ENCODE measurements at places on chromosomes 6 and 20.

DNA sequence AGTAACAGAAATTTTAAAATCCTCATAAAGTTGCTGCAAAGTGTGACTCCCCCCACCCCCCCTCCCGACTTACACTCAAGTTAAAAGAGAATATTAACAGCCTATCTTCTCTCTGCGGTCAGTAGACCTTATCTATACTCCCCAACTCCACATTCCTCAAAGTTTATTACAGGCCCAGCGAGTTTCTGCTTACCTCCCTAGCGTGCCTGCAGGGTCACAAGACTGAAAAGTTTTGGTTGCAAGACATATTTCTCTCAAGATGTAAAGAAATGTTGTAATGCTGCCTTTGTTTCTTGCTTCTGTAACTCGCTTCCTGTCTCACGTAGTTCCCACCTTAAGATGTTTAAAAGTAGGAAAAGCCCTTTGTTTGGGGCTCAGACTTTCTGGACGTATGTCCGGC is 699.6 kb downstream of the PHF3 start:
- no peak for DNase-seq

GRCh38 chr6:14713008-14713960 is 532.6 kb upstream of the JARID2 start:
- DNase-seq: no peak

DNA sequence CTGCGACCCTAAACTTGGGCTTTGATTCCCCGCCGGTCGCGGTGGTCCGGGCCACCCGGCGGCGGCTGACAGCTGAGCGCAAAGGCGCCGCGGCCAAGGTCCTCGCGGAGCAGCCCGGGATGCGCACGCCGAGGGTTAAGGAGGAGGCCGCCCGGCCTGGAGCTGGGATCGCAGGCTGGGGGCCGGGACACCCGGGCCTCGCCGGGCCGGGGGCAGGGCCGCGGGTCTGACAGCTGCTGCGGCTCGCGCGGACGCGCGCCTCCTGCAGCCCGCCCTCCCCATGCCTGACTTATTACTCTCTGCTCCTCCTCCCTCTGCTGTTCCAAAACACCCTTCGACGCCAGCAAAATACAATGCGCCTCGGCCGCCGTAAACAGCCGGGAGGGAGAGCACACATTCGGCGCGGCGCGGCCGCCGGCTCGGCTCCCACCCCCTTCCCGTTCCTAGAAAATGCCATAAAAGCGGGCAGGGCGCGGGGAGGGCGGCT is 746 bp downstream of the BACH2 start:
- peak; percentile 77 for DNase-seq

GRCh38 chr6:24883618-24884017 is 52.1 kb downstream of the RIPOR2 start:
- DNase-seq: peak; percentile 29

DNA sequence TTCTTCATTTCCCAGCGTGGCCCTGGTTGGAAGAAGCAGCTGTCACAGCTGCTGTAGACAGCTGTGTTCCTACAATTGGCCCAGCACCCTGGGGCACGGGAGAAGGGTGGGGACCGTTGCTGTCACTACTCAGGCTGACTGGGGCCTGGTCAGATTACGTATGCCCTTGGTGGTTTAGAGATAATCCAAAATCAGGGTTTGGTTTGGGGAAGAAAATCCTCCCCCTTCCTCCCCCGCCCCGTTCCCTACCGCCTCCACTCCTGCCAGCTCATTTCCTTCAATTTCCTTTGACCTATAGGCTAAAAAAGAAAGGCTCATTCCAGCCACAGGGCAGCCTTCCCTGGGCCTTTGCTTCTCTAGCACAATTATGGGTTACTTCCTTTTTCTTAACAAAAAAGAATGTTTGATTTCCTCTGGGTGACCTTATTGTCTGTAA is 292.7 kb downstream of the ESR1 start:
- DNase-seq: no peak

GRCh38 chr6:145819994-145820393 is 5.4 kb upstream of the FBXO30 start:
- DNase-seq: no peak

DNA sequence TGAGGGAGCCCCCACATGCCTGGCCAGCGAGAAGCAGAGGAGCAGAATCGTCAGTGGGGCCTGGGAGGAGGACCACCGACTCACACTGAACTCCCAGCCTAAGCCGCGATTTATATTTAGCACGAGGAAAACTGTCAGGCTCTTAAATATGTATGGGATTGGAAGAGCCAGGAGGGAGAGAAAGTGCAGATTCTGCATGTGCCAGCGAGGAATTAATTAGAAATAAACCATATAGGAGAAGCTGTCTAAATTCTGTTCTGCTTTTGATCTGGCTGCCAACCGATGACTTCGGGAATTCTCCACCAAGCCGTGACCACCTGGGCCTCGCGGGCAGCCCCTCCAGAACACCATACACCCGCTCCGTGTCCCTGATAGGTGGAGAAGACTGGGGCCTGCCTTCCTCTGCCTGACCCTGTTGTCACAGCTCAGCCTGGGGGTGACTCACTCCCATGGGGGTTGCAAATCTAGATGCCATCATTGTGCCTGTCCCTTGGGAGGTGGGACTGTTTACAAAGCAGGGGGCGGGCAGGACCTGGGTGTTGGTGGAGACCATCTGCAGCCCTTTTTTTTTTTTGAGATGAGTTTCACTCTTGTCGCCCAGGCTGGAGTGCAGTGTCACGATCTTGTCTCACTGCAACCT is 91.1 kb upstream of the PMEPA1 start:
- DNase-seq: no peak

- no peak for DNase-seq
Measured at GRCh38 chr20:3755814-3756480, 11.6 kb downstream of the ADISSP start.

DNA sequence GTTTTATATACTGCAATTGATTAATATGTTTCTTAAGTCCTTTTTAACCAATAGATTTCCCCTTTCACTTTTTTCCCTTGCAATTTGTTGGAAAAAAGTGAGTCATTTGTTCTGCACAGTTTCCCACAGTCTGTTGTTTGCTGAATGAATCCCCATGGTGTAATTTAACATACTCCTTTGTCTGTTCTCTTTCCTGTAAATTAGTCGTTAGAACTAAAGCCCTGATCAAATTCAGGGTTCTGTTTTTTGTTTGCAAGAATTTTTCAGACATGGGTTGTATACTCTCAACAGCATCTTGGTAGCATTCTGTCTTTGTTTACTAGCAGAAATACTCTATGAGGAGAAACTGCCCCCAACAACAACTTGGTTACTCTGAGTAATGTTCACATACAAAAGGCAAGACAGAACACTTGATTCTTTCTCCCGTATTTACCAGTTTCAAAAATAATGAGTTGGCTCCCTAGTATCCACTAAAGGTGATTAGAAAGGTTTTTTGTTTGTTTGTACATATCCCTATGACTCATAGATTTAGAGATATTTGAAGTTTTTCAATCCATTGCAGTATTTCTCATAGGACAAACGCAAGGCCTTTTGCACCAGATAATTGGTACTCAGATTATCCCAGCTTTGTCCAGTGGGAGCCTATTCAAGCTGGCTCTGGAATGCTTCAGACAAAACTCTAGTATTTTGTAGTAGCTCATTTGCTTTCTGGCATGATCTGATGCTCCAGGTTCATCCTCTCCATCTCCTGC is 16.5 kb downstream of the BLOC1S5 start:
- no peak for DNase-seq

- no peak for DNase-seq
Measured at GRCh38 chr20:21573259-21573658, 59.4 kb upstream of the NKX2-2 start.

DNA sequence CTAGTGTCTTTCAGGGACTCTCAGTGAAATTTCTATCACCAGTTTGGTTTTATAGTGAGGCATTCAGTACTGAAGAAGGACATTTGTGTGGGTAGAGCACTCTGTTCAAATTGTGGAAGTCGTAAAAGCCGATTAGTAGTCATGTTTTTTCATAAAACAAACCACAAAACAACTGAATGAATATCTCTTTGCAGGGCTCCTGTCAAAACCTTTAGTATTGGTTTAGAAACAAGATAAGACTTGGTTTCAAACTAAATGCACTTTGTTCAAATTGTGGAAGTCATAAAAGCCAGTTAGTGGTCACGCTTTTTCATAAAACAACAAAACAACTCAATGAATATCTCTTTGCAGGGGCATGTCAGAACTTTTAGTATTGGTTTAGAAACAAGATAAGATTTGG is 23.8 kb downstream of the ADGRF4 start:
- no peak for DNase-seq

DNA sequence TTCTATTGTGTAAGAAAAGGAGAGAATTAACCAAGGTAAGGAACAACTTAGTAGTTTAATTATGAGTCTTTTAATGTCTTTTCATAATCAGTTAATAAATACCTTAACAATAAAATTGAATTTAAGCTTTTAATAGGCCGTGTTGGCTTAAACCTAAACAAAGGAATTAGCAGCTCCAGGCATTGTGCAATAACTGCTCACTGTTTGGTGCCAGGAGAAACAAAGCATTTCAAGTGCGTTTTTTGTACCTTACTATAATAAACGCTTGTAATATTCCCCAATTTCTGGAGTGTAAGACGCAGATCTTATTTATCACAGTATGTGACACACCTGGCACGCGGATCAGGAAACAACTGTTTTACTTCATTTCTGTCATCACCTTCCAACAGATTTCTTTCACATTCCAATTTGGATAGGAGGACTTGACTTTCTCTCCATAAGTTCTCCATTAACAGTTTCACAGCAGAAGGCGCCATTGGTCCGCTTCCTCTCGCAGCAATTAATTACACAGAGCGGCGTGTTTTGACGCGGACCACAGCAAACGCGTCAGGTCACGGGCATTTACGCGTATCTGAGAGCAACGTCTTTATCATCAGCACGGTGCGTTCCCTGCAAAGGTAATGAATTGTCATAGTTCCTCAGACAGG is 335.8 kb upstream of the NT5E start:
- DNase-seq: no peak

DNA sequence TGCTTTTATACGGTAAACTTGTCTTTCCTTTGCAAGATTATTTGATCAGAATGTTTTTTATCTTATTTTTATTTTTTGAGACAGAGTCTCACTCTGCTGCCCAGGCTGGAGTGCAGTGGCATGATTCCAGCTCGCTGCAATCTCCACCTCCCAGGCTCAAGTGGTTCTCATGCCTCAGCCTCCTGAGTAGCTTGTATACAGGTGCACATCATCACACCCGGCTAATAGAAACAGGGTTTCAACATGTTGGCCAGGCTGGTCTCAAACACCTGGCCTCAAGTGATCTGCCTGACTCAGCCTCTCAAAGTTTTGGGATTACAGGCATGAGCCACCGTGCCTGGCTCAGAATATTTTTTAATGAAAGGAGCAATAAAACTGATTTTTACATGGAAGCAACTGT is 8.9 kb upstream of the LPIN3 start:
- DNase-seq: no peak

DNA sequence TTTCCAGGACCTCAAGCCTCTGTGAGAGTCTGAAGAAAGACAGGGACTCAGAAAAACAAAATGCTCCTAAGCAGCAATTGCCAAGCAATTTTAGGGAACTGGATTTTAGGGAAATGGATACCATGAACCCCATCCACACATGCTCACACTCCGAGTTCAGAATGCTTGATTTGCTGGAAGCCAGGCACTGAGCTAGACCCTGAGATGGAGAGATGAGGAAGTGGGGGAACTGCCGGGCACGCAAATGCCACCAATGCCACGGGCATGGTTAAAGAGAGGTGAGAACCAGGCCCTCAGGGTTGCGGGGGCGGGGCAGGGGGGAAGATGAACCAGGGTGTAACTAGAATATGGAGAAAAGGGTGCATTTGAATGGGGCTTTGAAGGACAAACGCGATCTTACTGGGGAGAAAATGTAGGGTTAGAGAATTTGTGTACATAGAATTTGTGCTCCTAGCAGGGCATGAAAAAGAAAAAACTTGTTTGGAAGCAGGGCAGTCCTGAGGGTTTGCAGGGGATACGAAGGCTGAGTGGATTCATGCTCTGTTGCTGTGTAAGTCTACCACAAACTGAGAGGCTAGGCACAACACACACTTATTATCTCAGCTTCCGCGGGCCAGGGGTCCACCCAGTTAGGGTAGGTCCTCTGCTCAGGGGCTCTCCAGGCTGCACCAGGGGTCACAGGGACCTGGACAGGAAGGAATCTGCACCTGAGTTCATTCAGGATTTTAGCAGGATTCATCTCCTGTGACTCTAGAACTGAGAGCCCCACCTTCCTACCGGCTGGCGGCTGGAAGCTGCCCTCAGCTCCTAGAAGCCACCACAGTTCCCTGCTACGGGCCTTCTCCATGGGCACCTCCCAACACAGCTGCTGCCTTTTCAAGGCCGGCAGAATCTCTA is 108.0 kb downstream of the SNX5 start:
- DNase-seq: no peak

GRCh38 chr6:99589290-99589672 is 17.4 kb upstream of the PRDM13 start:
- no peak for DNase-seq

- DNase-seq: no peak
Measured at GRCh38 chr20:38198238-38198861, 33.3 kb upstream of the TGM2 start.

DNA sequence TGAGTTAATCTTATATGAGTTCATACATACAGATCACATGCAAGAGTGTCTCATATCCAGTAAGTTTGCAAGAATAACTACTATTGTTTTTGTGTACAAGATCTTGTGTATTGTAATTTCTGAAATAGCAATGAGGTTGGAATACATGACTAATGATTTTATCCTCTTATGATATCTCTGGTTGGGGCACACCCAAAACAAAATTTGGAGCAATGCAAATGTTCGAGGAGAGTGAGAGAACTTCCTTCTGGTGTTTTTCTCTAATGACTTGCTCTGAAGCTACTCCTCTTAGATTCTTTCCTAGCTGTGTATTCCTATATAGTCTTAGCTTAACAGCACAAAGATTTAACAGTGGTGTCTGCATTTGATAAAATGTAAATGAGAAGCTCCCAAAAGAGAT is 252.5 kb downstream of the LAMA2 start:
- no peak for DNase-seq

- DNase-seq: no peak
Measured at GRCh38 chr6:3061501-3061941, 6.8 kb upstream of the RIPK1 start.

DNA sequence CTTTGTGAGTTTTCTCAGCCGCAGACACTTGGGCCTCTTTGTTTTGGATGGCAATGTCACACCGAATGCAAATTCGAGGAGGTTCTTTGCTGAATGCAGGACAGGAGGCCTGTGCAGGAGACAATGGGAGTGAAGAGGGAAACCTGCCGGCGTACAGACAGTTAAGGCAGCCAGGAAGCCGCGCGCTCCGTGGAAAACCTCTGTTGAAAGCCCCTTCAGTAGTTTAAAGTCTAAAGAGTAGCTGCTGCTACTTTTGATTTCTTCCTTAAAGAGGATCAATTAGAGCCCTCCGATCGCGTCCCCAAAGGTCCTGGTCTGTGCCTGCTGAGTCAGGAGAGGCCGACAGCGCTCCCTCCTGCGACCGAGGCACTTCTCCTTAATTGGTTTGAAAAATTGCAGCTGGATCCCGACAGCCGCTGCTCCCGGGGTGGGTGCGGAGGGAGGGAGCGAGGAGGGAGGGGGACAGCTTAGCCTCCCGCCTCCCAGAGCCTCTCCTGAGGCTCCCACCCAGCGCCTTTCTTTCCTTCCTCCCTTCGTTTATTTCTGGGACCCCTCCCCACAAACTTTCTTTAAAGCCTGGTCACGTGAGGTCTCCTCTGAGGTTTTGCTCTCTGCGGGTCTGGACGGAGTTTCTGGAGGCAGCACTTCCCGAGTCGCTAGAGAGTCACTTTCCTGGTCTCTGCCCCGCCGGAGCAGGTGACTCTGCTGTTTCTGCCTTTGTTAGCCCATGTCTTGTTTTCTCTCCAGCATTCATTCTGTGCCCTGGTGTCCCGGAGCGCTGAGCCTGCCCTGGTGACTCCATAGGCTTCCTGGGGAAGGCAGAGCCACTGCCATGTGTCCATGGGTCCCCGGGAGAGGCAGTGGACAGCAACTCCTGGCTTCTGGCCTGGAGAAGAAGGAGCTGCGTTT is 22.3 kb upstream of the RPP40 start:
- DNase-seq: no peak

Data from T-helper 2 cell treated with Interferon-gamma antibody and Interleukin-4, amounts not matched to agents 5 μg/mL and 100 μg/mL, for 36 hours (primary cell).